ENCODE measurements at places on chromosomes 5 and 9.
A peak's percentile ranks its signal among the peaks of the same experiment; 100 is the strongest.

- DNase-seq: no peak
Observed at GRCh38 chr9:138066049-138066448, 188.5 kb downstream of the CACNA1B start.

GRCh38 chr5:79495311-79495710 is 18.6 kb downstream of the HOMER1 start:
- DNase-seq: peak; percentile 93

DNA sequence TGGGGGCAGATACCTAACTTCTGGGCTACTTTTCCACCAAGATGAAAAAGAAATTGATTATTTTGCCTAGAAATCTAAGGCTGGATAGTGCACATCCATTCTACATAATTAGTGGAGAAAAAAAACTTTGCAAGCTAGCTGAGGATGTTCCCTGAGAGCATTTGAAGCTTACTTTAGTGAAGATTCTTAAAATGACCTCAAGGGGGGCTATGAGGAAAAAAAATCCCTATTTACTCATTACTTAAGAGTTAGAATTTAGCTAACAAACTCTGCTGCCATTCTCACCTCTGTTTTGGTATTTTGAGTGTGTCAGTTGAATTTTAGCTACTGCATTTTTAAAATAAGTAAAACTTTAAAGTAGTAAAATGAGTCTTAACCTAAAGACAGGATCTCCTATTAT is 9.2 kb upstream of the FGF10 start:
- DNase-seq: no peak

- DNase-seq: peak; percentile 28
Observed at GRCh38 chr9:108663422-108663821, 192.4 kb downstream of the ACTL7B start.

DNA sequence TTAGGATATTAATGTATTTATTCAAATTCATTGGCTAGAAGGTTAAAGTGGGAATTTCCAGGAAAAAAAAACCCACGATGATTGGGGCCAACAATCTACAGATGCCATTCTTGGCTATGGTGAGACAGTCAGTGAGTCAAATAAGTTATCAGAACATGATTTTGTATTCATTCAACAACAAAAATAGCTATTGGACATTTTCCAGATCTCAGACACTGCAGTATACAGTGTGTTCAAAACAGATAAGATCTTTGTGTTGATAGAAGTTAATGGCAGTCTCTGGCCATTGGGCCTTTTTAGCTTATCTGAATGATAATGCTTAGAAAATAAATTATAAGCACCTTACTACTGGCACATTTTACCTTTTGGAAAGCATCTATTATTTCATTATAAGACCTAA is 547.7 kb downstream of the MAT2B start:
- DNase-seq: no peak

DNA sequence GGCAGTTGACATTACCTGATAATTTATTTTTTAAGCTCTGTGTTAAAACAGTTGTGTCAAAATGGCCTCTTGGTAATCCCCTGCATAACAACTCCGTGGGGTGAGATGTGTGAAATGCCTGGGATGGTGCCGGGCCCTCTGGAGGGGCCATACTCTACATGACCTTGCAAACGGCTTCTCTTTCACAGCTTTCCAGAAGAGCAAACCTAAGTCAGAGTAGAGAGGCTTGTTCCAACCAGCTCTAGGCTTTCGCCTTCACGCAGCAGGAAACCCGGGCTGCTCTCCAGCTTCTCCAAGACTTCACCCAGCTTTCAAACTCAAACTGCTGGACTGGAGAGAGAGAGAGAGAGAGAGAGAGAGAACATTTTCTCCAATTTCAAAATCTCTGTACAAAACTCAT is 120.1 kb downstream of the SNX18 start:
- DNase-seq: peak; percentile 41

DNA sequence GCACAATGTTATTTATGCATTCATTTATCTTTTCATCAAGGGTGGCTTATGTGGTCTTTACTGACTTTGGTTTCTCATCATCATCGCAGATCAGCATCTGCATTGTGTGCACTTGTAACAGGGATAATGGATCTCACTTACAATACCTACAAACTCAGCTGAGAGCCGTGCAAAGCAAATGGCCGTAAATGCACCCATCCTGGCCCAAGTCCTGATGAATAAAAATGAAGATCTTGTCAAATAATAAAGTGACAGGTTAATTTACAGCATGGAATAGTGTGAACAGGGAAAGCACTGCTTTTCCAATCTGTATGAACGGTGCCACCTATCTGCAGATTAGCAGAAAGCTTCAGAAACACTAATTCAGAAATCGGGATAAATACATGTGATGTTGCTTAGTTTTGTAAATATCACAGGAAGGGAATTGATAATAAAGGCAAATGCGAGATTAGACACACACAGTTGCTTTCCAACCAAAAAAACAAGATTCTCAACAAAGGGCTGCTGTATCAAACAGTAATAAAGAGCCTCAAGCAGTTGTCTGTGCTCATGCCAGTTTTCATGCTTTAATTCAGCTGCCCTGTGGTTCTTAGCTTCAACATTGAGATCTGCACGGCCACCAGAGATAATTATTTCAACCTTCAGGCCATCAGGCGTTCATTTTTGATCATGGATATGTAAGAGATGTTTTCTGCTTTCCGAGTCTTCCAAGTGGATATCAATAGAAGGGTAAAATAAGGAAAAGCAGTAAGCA is 153.4 kb upstream of the POU5F2 start:
- peak; percentile 20 for DNase-seq

All from bronchial epithelial cell (primary cell).